Cardiac septum (tissue), 1 donor: ENCODE measurements at places on chromosomes 5 and 9.

DNA sequence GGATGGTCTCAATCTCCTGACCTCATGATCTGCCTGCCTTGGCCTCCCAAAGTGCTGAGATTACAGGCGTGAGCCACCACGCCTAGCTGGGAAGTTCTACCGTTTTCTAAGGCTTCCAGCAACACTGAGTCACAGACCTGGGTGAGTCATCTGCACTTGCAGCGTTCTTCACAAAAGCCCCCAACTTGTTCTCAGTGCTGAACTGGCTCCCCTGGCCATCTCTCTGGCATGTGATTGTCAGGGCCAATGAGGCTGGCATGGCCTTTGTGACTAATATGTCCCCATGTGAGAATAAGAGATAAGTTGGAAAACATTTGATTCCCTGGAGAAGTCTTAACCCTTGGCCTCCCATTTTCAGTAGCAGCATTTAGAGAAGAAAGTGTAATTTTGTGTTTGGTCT is 124.4 kb downstream of the WDR41 start:
- DNase-seq: no peak

- DNase-seq: peak; percentile 79
Measured at GRCh38 chr5:114055318-114056184, 306.3 kb upstream of the KCNN2 start.

- DNase-seq: no peak
Measured at GRCh38 chr9:84670138-84671041, 861 bp downstream of the NTRK2 start.

- DNase-seq: no peak
Measured at GRCh38 chr9:31065691-31066090, 1318.8 kb upstream of the ACO1 start.

DNA sequence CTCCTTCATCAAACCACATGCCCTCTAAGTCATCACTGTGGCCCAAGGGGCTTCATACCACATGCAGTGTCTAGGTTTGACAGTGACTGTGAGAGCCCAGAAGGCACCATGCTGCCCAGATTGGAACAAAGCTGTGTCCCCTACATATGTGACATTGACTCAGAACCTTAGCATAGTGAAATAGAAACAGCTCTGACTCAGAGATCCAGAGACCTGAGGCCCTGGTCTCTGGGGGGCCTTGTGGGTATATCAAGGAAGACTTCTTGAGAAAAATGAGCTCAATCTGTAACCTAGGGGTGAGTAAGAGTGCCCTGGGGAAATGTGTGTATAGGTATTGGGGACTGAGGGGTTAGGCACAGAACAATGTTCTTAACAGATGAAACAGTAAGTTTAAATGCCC is 7.1 kb upstream of the ENTREP1 start:
- no peak for DNase-seq

GRCh38 chr5:80125022-80125961 is 90.1 kb downstream of the THBS4 start:
- no peak for DNase-seq

- peak; percentile 71 for DNase-seq
Measured at GRCh38 chr5:568061-568781, 43.9 kb upstream of the CEP72 start.

DNA sequence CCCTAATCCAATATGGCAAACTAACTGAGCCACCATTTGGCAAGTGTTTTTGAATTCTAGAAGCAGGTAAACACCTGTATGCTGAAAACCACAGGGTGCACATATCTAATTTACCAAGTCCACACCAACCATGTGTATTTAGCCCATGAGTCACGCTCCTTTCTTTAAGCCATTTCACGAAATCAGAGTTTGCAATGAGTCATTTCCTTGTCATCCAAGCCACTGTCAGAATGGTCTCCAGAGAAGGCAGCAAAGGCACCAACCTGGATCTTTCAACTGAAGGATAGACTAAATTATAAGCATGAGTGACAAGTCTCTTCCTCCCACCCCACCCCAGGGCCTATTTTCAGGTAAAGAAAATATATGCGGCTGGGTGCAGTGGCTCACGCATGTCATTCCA is 110.0 kb downstream of the PAX5 start:
- DNase-seq: no peak

DNA sequence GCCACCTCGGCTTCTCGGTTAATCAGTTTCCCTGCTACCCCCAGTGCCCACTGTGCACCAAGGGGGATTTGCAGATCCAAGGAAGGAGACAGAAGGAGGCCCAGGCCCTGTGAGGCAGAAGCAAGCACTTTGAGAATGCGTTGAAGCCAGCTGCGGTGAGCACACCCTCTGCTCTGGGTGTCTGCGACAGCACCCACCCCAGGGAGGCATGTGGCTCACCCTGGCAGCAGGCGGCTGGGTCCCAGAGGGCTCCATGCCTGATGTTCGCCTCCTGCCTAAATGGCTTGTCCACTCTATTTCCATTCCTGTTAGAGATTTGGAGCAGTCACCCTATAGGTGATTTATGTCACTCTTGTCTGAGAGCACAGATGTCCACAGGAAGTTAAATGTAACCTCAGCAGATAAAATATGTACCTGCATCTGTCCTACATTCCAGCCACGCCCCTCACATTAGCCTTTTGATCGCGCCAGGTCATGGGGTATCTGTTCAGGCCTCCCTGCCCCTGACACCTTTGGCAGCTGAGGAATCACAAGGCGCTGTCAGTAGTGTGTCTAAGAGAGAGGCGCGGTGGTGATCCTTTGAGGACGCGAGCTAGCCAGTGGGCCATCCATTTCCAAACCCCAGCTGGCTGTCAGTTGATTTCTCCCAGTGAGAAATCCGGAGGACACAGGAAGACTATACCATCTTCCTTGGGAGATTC is 28.1 kb downstream of the PTGES2 start:
- DNase-seq: no peak

DNA sequence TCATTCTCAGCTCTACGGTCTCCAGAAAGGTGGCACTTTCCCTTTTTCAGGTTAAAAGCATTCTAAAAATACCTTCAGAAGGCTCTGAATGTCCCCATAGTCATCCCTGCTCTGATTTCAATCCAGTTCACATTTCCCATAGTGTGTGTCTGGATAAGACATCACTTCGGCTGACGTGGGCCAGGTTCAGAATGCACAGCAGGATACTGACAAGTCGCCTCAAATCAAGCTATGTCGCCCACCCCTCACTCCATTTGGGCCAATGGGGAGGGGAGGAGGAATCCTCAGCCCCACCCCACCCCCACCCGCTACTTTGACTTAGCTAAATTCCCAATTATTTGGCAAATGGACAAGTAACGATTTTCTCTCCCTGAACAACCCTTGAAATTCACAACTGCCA is 148.0 kb downstream of the SLIT3 start:
- DNase-seq: no peak

DNA sequence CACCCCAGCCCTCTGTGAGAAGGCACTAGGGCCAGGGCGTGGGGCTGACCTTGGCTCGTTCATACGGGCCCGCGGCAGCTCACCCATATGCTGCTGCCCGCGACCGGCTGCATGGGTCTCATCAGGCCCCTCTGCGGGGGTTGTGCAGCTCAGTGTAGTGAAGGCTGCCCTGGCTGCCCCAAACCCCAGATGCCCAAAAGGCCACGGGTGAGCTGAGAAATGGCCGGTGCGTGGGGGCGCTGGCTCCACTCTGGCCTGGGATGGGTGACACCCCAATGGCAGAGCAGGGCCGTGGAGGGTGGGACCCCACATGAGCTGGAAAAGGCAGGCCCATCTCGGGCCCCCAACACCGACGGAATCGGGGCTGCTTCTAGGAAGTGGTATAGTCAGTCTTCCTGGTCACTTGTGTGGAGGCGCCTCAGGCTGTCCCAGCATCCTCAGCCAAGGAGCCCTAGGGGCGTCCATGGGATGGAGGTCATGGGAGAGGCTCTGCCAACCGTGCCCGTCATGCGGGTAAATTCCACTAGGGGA is 19.4 kb upstream of the LRRC14B start:
- DNase-seq: peak; percentile 73

DNA sequence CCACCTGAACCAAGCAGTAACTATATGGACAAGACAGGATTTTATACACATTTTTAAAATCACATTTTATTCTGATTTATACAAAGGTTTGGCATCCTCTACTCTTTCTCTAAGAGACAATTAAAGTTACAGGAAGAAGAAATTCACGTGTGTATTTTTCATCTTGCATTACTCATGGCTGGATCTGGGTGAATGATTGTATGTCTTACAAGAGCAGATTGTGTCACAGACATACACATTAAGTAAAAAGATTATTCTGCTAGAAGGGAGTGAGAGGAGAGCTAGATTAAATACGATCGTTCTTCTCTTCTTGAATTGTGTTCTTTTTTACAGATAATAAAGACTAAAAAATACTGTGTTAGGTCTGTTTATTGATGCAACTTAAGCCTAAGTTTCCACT is 20.8 kb upstream of the CEP120 start:
- no peak for DNase-seq

DNA sequence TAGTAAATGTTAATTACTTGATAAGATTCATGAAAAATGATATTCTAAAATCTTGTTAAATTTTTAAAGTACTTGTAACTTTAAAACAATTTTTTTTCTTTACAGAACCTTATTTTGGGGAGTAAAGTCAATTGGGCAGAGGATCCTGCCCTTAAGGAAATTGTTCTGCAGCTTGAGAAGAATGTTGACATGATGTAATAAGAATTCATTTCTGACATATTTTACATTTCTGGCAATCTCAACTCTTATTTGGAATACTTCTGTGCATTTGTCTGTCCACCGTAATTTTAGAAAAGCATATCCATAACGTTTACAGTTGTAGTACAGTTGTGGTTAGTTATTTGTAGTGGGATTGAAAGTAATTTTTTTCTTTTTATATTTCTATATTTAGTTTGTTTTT is 20.2 kb downstream of the CENPH start:
- DNase-seq: no peak

DNA sequence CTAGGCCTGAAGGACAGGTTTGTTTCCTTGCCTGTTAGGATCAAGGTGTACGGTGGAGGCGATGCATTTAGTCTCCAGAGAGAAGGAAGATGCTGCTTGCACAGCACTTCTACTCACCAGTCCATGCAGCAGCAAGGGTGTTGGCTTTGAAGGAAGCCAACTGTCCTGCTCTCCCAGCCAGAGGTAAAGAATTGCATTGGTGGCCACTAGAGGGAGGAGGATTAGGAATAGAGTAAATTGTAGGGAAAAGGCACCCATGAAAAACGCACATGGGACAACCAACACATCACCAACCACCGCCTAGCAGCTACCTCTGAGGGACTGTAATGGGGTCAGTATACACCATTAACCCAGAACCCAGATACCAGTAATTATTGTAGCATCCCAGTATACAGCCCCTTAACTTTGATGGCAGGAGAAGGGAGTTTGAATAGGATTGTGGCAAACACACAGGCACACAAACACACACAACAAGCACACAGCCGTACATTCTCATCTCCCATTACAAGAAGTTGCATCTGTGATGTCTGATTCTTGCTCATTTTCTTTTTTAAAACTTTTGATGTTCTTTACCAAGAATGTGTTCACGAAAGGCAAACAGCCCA is 267.7 kb downstream of the ADAMTS6 start:
- DNase-seq: no peak

DNA sequence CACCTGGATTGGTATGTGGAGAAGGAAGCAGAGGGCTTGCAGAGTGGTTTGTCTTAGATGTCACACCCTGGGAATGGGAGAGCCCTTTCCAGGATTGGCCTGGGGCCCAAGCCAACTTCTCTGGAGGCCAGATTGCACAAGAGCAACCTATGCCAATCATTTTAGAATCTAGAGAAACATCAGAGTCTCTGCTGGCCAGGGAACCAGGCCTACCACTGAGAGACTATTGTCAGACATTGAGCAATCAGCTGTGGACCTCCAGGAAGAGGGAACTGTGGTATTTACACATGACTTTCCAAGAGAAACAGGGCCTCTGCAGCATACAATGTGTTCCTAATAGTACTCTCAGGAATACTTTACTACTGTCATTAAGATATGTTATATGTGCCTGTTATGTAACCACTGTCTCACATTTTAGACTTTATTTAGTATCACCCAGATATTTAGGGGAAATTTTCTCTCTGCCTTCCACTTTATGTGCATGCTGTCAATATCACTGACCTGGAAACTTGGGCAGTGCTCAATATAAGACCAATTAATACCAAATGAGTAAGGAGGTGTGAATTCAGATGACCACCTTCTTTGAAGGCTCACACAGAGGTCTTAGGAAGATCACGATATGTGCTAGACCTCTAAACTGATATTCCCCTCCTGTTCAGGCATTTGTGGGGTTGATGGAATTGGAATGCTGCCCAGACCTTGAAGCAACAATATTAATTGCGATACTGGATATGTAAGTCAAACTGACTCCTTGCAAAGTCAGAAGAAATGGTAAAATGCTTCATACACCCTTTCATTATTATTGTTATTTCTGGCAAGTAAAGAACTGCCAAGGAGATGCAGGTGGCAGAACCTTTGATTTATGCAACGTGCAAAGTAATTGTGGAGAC is 20.5 kb upstream of the CCL28 start:
- no peak for DNase-seq

DNA sequence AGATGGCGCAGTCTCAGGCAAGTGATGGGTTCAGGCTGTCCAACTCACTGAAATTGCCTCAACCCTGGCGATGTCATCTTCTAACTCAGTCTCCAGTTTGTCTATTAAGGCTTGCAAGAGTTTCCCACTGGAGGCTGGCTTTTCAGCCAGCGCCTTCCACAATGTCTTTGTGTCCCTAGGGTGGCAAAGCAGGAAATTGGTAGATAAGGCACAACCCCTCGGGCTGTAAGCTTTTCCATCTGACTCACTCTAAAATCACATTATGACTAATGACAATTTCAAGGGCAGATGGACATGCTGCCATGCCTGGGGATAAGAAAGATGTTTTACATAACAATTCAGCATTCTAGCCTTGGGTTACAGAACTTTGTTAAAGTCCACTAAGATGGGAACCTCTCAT is 61.9 kb downstream of the MROH2B start:
- DNase-seq: no peak

DNA sequence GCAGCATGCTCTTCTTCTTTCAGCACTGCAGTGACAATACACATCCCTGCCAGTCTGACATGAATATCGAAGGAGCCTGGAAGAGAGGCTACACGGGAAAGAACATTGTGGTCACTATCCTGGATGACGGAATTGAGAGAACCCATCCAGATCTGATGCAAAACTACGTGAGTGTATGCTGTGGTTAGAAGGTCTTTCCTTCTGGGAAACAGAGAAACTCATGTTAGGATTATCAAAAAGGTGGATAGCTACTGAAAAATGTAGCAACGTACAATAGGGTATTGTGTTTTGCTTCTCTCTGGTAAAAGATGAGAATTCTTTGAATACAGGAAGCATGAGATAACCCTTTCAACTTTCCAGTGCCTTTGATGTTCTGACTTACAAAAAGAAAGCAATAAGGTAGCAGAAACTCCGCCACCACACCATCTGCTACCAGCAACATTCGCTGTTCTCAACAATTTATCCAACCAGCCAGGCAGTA is 133.3 kb downstream of the PCSK5 start:
- DNase-seq: no peak

DNA sequence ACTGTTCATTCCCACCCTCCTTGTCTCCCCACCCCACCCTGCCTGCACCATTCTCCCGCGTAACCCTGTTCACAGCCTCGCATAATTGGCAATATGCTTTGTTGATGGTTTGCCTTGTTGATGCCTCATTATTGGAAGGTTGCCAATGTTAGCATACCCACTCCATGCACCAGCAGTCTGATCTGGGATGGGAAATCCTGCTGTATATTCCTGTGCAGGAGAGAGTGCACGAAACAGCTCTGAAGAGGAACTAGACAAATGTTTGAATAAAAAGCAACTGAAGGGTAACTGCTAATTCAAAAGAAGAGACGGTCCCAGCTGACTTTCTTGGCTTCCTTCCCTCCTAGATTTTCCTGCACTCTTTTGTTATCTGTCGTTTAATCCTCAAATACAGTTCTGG is 271.7 kb upstream of the TLE4 start:
- DNase-seq: no peak

GRCh38 chr9:137252555-137253506 is 1.7 kb downstream of the STPG3 start:
- DNase-seq: no peak

- no peak for DNase-seq
Measured at GRCh38 chr9:117681888-117682287, 22.3 kb upstream of the TLR4 start.
